ENCODE measurements at places on chromosomes 1 and 21.

DNA sequence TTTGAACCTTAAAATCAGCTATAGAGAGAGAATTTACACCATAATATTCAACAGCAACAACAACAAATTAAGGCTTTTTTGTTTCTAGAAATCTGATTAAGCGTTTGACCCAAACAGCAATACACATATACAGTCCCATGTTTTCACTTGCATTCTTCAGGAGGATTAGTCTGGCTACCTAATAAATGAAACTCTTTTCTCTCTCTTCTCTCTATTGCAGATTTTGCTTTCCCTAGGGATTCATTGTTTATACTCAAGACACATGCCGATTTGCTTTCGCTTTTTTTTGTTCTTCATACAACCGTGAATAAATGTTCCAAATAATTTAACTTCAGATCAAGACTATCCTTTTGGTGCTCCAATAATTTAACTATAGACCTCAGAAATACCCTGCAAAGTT is 162.4 kb upstream of the PTBP2 start:
- DNase-seq, result no peak

DNA sequence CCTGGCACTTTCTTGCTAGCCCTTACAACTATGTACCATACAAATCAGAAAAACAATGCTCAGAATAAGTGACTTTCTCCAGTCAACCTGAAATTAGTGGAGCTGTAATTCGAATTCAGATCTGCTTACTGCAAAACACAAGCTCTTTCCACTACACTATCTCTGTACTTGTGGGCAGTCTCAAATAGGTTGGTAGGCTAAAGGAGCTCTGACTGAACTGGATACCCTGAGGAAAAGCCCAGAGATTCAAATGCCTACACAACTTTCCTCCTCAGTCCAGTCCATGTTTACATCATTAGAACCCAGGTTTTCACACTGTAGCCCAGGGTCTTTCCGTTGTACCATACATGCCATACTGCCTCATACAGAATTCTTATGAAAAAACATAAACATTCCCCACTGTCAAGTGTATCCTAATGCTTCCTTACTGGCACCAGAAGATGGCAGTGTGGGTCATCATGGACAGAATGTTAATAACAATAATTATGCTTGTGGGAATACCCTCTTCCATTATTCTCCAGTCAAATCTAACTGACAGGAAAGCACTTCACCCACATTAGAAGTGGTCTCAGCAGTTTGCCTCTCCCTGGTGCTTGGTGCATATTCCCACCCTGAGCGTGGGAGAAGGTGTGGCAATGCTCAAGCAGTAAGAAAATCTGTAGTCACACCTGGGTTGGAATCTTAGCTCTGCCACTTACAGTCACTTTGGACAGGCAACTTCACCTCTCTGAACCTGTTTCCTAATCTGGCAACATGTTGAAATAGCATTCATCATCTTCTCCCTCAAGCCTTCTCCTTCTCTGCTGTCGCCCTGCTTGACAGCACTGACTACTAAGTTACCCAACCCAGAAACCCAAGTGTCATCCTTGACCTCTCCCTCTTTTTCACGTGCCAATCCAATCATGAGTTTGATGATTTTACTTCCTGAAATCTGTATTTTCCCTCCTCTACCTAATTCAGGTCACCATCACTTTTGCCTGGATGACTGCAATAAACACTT is 14.4 kb upstream of the ZFYVE9 start:
- peak; percentile 40 for DNase-seq

DNA sequence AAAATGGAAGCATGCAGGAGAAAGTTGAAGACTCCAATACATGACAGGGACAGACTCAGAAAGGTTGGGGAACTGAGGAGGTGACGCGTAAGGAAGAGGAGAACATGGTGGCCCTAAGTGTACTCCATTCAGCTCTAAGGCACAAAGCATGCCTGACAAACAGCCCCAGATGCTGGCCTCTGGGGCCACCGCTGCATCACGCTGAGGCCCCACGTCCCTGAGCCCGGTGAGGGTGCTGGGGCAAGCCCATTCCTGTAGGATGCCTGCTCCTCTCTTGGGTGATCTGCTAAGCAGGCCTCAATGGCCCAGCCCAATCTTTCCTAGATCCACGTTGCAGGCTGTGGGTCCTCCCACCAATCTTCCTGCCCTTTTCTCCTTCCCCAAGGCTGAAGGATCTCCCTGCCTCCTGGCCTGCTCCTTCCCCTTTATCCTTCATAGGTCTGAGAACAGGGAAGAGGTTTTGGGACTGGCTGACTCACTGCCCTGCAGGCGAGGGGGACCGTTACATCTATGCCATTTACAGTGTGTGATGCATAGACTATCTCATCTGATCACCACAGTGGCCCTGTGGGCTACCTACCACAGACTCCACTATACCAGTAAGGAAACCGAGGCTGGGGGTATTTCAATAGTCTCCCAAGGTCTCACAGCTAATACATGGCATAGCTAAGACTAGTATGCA is 16.8 kb upstream of the NID1 start:
- DNase-seq, result no peak

- no peak for DNase-seq
Observed at GRCh38 chr1:161267321-161267720, 8.8 kb downstream of the PCP4L1 start.

DNA sequence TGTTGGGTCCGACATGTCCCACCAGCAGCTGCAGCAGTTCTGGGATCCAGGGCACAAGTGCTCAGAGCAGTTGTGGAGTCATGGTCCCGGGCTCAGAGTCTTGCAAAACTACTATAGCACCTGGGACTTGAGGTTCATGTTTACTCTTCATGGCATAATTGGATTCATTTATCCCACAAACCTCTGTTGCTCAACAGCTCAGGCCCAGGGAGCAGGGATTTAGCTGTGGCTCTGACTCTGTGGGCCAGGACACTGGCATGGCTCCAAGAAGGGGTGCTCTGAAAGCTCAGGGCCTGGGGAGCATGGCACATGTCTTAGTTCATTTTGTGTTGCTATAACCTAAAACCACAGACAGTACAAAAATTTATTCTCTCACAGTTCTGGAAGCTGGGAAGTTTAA is 626.7 kb upstream of the ADGRL2 start:
- no peak for DNase-seq

DNA sequence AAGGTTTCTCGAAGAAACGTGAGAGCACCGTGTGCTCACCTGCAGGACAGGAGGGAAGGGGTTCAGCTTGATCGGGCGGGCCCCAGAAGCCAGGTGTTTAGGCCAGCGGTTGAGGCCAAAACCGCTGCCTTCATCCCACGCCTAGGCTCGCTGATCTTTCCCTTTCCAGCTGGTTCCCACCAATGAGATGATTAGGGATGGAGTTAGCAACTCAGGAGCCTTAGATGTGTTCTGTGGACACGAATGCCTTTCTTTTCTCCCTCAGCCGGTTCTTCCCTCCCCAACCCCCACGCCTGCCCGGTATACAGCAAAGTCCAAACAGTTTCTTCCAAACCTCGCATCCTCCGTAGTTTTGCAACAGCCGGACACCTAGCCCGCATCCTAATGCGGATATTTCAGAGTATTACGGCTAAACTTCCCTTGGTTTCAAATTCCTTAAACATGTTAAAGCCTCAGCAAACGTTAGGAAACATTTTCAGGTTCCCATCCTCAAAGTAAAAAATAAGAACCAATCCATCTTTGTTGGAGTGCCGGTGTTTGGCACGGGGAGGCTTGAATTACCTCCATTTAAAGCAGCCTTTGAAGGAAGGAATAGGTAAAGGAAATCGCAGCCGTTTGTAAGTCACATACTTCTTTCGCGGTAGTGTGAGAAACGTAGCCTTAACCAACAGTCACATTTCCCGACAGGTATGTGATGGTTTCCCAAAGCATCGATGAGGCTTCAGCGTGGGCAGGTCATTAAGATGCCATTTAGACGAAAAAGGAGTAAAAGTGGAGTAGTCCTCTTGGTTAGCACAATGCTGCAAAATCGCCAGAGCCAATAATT is 1.1 kb downstream of the LRRC8C start:
- DNase-seq, result no peak

- no peak for DNase-seq
Observed at GRCh38 chr1:110633646-110634030, 27.5 kb upstream of the KCNA2 start.

GRCh38 chr1:179599623-179600249 is 8.1 kb downstream of the TDRD5 start:
- no peak for DNase-seq

DNA sequence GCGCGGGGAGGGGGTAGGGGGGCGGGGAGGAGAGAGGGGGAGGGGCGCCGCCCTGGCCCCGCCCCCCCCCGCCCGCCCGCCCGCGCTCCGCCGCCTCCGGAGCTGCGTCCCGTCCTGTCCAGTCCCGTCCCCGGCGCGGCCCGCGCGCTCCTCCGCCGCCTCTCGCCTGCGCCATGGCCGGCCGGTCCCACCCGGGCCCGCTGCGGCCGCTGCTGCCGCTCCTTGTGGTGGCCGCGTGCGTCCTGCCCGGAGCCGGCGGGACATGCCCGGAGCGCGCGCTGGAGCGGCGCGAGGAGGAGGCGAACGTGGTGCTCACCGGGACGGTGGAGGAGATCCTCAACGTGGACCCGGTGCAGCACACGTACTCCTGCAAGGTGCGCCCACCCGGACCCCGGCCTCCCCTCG is at the start of gene AGRN:
Gene AGRN (plus strand): TSS at position 121 of the 405 bp plus-strand sequence. CDS start 53 bp downstream, at position 174.
- DNase-seq, result no peak

- no peak for DNase-seq
Observed at GRCh38 chr21:30340714-30341573, 3.5 kb upstream of the KRTAP27-1 start.

DNA sequence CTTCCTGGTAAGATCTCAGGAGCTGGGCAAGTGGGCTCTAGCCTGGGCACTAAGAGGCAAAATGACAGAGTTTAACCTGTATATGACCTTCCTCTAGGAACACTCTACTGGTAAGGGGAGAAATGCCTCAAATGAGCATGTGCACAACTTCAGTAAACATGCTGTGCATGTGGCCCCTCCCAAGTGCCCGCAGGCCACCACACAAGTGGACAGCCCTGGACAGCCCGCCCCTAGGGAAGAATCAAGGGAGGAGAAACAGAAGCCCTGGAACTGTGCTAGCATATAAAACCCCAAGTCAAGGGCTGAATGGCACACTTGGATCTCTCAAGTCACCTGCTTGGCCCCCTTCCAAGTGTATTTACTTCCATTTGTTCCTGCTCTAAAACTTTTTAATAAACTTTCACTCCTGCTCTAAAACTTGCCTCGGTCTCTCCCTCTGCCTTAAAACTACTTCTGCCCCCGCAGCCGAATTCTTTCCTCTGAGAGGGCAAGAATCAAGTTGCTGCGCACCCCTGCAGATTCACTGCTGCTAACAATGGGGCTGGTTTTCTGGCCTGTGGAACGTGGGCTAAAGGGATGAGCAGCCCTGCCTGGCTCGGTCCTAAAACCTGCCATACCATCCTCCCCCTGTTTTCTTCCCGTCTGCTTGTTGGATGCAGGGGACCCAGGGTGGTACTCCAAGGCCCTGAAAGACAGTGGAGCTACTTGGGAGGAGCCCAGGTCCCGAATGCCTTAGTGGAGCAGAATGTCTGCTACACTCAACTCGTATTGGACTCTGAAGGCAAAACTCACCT is 93.5 kb downstream of the IER5 start:
- no peak for DNase-seq

- peak; percentile 65 for DNase-seq
Observed at GRCh38 chr21:39863111-39863510, 4.1 kb upstream of the PCP4 start.

- DNase-seq, result no peak
Observed at GRCh38 chr1:226921504-226921903, 18.6 kb upstream of the COQ8A start.

DNA sequence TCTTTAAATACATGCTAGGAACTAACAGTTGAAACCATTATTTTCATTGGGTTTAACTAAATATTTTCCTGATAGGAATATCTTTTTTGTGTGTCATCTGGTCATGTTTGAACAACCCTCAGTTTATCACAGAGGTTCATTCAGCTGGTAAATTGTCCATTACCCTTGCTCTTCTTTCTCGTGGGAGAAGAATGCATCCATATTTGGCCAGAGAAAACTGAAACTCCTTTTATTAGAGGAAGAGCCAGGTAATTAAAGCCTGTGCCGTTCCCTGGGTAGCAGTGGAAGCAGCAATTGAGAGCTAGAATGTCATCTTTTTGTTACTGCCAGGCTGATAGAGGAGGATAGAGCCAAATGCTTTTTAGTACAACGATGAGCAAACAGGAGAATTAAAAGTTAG is 587.2 kb upstream of the ZRANB2 start:
- DNase-seq, result no peak

GRCh38 chr1:112262316-112262715 is 133.7 kb upstream of the CTTNBP2NL start:
- DNase-seq, result no peak

DNA sequence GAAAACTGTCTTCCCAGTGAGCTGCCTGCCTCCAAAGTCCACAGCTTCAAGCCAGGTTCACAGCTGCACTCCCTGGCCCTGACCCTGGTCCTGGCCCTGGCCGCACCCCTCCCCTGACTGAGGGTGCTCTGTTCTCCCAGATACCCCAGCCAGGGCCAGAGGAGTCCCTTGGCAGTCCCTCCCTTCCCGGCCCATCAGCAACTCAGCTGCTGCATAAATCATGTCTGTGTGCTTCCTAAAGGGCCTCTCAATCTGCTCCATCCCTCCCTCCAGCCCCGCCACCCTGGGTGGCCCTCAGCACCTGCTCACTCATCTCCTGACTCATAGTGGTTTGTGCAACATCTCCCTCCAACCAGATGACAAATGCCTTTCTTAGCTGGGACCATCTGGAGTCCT is 24.8 kb upstream of the C1orf174 start:
- peak; percentile 43 for DNase-seq

- no peak for DNase-seq
Observed at GRCh38 chr1:117809764-117810163, 119.7 kb downstream of the GDAP2 start.

DNA sequence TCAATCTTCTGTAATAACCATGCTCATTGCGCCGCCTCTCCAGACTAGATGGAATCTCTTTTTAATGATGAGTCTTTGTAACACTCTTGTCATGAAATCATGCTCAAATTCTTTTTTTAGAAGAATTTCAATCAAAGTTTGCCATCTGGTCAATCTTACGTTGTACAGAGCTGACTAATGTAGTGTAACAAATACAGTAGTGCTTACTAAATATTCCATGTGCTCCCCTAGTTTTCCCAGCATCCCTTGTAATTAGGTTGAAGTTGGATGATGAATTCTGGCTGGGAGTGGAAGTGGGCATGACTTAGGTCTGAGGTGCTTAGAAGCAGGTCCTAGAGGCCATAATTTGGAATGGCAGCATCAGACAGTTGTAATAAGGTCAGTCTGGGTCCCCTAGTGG is 309.1 kb upstream of the SNX7 start:
- DNase-seq, result no peak
